ENCODE measurements at places on chromosomes 12 and 14.

GRCh38 chr12:132584429-132584828 is 26.0 kb downstream of the LRCOL1 start:
- no peak for DNase-seq

GRCh38 chr12:132246997-132247717 is 82.2 kb downstream of the GALNT9 start:
- DNase-seq = no peak

DNA sequence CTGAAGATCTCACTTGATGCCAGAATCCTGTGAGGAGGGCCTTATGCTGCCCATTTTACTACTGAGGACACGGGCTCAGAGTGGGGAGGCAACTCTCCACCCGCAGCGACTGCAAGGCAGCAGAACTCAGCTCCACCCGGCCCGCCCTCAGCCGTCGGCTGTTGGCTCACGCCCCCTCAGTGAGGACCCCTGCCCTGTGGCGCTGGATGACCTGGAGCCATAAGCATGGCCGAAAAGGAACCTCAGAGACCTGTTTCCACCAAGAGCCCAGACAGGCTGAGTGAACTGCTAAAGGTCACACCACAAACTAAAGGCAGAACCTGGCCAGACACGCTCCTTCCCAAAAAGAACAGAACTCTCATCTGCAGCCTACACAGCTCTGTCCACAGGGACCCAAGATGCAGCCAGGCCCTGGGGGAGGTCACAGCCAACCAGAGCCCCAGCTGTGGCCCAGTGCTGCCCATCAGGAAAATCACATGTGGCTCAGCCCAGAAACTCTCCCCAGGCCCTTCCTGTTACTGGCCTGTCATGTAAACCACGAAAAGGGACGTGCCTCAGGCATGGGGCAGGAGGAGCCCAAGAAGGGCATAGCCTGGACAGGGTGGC is 32.8 kb downstream of the CCNK start:
- no peak for DNase-seq

DNA sequence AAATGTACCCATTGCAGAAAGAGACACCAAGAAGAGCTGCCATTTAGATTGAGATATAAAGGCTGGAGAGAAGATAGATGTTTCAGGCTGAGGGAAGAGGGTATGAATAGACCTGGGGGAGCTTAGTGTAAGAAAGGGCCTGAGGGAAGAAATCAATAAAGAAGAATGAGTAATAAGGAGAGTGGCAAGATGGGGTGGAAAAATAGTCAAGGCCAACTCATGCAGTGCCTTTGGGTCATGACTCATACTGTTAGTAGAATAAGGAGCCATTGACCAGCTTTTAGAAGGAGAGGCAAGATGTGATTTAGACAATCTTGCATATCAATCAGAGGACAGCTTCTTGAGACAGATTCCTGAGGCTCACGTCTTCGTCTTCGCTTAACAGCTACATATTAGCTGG is 287.5 kb downstream of the DUSP6 start:
- no peak for DNase-seq

GRCh38 chr12:12357719-12358461 is 1.0 kb downstream of the BORCS5 start:
- no peak for DNase-seq

DNA sequence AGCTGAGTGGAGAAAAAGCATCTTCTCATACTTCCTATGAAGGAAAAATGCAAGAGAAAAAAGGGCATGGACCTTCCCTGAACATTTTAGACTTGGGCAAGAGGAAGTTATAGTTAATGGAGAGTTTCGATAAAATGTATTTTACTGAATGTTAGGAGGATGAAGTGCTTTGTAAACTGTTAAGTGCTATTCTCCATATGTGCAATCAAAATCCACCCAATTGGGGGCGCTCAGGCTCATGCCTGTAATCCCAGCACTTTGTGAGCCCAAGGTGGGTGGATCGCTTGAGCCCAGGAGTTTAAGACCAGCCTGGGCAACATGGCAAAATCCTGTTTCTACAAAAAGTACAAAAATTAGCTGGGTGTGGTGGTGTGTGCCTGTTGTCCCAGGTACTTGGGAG is 1.9 kb upstream of the CNPY2 start:
- DNase-seq = no peak

GRCh38 chr14:103404920-103405319 is 19.7 kb downstream of the MARK3 start:
- no peak for DNase-seq

- DNase-seq = no peak
Measured at GRCh38 chr12:105524961-105525360, 194.5 kb downstream of the C12orf75 start.

DNA sequence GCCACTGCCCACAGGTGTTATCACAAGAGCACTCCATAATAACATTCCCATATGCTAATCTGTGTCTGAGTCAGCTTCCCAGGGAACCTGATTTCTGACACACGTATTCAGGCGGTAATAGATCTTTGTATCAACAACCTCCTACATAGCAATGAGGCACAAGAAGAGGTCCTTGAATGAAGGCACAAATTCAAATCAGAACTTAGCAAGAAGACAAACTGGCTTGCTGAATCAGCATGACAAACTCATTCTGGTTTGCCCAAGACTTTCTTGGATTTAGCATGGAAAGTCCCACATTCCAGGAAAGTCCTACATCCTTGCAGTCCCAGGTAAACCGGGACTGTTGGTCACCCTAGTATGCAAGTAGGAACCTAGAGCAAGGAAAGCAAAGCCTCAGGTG is 33.9 kb upstream of the RNU6-7 start:
- no peak for DNase-seq

- DNase-seq = no peak
Measured at GRCh38 chr12:3042394-3042793, 34.8 kb upstream of the TSPAN9 start.
